Stimulated activated CD8-positive, alpha-beta memory T cell treated with anti-CD3 and anti-CD28 coated beads, Interleukin-2, amount 100 ng/mL, for 48 hours (primary cell): ENCODE measurements at places on chromosomes 5 and 9.

GRCh38 chr9:122336189-122336588, 34.6 kb upstream of the PTGS1 start:
- DNase-seq = no peak

DNA sequence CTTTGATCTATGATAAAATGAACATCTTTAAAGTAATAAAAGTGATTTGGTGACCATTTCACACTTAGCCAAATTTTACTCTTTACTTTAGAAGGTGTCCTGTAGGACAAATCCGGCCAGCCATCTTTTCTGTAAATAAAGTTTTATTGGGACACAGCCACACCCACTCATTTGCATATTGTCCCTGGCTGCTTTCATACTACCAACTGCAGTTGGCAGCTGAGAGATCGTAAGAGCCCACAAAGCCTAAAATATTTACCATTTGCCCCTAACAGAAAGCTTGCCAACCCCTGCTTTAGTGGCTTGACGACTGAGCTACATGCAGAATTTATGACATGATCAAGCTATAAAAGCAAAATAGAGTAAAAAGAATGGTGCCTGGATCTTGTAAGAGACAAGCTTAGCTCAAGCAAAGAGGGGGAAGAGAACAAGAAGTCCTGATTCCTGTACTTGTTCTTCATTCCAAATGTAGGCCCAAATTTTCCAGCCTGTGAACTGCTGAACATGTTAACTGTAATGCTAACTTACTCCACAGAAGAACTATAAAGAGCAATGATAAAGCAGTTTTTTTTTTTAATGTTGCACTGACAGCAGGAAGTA, 7.4 kb upstream of the FBXO10 start:
- no peak for DNase-seq

DNA sequence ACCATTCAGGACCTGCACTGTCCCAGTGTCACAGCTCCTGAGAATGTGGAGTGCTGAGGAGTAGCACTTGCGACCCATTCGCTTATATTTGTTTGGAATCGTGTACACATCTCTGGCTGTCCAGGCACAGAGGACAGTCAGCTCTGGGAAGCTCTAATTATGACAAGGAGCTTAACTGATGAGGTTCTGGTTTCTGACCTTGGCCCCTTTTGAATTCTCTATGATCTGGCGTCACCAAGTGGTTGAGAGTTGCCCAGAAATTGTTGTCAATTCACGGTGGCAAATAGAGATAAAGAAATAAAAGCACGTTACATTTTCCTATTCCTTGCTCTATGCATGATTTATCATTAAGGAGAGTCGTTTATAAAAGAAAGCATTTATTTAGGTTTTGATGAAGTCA, 34.9 kb upstream of the LECT2 start:
- no peak for DNase-seq

DNA sequence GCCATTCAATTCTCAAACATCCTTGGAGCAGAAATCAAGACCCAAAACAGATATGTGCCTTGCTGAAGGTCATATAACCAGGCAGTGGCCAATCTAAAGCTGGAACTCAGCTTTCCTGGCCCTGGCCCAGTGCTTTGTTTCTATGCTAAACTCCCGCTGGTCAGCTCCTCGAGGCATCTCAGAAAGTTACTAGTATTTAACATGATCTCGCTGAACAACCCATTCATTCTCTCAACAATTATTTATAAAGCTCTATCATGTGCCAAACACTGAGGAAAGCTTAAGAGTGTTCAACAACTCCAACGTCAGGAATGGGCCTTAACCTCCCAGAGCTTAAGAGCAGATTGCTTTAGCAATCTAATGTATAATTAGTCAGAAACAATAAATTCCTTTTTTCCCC, 54.0 kb downstream of the FOXD1 start:
- no peak for DNase-seq

GRCh38 chr5:111557686-111558085, 45.4 kb upstream of the STARD4 start:
- DNase-seq = no peak

DNA sequence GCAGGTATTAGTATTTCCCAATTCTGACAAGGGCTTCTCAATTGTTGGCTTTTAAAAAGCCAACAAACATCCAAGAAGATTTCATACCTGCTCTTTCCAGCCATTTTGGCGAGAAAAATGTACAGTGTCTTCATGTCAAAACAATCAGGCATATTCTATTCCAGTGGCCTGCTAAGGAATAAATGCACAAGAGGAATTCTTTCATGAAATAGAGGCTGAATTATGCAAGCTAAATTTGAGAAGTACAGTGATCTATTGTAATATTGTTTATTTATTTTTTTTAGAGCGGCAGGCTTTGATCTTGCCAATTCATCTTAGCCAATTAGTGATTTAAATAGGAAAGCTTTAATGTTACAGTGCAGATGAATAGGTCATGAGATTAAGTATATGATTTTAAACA, 49.3 kb downstream of the NLN start:
- DNase-seq = no peak

DNA sequence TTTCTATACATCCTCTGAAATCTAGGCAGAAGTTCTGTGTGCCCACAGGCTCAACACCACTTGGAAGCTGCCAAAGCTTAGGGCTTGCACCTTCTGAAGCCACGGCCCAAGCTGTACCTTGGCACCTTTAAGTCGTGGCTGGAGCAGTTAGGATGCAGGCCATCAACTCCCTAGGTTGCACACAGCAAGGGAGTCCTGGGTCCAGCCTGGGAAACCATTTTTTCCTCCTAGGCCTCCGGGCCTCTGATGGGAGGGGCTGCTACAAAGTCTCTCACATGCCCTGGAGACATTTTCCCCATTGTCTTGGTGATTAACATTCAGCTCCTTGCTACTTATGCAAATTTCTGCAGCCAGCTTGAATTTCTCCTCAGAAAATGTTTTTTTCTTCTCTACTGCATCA, 15.5 kb upstream of the PLK2 start:
- no peak for DNase-seq
